ENCODE measurements at places on chromosomes 6 and 20.

- no peak for DNase-seq
Observed at GRCh38 chr6:136803608-136804007, 11.3 kb upstream of the MAP3K5 start.

DNA sequence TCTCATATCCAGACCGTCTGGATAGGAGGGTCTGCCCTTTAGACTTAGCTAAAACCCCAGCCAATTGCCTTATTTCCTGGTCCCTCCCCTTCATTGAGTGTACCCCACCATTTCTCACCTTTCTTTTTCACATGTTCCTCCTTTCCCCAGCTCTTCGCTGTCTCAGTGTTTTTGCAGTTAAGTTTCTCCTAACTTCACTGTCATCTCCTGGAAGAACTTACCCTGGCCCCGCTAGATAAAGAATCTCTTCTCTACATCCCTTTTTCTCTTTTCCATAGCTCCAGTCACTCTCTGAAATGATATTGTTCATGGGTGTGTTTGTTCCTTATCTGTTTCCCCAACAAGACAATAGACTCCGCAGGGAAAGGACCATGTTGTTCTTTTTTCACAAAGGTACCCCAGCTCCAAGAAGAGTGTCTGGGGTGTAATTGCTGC, 208.8 kb downstream of the TSHZ2 start:
- DNase-seq, result no peak

DNA sequence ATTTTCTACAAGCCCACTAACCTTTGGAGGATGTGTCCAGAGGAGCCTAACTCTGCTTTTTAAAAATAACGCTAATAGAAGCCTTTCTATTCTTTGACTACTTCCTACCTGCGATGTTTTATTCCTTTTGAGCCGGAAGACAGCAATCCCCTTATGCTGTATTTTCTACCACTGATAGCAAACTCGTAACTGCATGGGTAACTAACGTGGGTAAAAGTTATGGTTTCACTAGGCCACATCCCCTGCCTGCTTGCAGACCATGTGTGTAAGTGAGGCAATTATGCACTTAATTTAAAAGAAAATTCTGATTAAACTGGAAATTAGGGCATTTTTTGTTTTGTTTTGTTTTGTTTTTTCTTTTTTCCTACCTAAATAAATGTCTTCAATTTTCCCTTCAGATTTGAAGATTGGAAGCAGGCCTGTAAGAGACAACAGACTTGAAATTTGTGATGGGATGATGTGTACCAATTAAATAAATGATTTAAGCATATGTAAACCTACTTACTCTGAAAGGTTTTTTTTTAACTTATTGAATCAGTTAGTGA, 931 bp downstream of the UFL1 start:
- no peak for DNase-seq

DNA sequence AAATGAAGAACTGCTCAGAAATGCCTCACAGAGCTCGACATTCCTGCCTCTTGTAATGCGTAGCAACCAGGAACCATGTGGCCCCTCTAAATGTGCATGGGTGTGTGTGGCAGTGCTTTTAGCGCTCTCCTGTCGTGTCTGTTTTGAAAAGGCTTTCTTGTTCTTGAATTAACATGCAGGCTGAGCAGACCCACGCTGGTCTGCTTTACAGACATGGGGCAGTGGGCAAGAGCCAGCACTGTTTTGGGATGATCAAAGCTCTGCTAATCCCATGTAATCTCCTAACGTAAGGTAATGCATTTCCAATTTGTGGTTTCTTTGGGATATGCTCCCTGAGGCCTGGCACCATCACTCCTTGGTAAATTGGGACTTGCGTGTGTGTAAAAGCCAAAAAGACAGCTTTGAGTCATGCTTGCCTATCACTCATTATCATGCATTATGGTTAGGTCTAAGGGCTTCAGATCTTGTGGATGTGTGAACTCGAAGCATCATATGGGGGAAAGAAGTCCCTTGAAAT, 11.8 kb downstream of the RIPOR2 start:
- DNase-seq, result no peak

DNA sequence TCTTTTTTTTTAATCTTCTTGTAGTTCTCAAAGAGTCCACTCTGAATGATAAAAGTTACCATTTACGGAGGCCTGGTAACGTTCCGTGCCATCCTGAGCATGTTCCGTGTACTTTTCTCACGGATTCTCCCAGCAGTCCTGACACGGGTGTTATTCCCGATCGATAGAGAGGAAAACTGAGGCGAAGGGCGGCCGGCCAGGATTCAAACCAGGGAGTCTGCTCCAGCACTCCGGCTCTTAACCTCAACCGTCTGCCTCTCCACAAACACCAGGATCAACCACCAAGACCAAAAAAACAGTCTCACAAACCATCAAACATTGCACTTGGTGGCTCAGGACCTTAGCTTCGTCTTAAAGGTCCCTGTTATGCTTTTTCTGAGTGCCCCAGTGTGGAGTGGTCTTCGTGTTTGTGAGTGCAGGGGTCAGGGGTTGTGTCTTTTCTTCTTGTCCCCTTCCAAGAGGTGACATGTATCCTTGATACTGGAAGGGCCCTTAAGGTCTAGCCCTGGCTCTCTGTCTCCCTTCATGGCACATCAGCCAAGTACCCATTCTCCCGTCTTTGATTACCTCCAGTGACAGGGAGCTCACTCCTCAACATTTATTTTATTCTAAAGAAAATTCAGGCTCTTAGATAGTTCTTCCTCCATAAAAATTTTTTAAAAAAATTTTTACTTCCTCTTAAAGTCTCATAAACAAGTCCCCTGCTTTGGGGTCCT, 35.1 kb downstream of the SRC start:
- DNase-seq, result no peak

DNA sequence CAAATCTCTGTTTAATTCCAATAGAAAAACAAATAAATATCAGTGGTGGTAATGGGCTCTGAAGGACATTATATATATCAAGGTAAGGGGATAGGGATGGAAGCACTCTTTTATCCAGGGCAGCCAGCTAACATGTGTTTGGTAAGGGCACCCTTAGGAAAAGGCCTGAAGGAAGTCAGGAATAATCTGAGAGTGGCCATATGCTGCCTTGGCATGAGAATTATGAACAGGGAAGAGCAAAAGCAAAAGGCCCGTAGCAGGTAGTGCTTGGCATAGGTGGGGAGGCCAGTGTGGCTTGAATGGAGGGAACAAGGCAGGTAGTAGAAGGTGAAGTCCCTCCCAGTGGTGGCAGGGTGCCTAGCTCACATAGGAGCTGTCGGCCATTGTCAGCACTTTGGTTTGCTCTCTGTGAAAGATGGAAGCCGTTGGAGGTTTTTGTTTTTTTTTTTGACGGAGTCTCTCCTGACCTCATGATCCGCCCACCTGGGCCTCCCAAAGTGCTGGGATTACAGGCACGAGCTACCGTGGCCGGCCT, 39.6 kb upstream of the CSE1L start:
- no peak for DNase-seq

Data from esophagus squamous epithelium (tissue), 5 donors.